ENCODE measurements at places on chromosomes 12 and 14. TPM values are rescaled to one million over a fixed set of nuclear protein-coding genes. Genes with fewer than 3 reads are reported as not detected.
A peak's percentile ranks its signal among the peaks of the same experiment; 100 is the strongest.

DNA sequence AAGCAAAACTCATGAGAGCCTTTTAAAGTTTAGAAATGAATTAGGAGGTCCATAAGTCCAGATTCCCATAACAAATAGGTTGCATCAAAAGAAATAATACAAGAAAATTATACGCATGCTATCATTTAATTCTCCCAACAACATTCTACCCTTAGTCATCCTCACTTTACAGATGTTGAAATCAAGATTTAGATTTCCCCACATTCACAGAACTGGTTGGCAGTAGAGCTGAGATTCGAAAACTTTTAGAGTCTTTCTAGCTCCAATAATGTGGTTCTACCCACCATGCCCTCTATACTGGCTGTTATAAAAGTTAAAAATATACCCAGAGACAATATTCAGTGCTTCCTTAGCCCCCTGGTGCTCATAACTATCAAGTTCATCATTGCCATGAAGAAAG lies 56.6 kb upstream of the METAP2 start:
- DNase-seq, result no peak

- no peak for DNase-seq
Observed at GRCh38 chr12:62983594-62983993, 48.6 kb upstream of the PPM1H start.

GRCh38 chr12:126385785-126386184 lies 1320.5 kb downstream of the AACS start:
- DNase-seq, result no peak

DNA sequence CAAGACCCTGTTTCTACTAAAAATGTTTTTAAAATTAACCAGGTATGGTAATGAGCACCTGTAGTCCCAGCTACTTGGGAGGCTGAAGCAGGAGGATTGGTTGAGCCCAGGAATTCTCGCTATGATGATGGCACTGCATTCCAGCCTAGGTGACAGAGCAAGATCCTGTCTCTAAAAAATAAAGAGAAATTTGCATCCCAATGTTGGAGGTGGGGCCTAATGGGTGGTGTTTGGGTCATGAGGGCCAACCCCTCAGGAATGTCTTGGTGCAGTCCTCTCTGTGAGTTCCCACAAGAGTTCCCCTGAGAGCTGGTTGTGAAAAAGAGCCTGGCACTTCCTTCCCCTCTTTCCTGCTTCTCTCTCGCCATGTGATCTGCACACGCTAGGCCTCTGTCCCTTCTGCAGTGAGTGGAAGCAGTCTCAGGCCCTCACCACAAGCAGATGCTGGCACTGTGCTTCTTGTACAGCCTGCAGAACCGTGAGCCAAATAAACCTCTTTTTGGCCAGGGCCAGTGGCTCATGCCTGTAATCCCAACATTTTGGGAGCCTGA lies 11.3 kb downstream of the ACOT6 start:
- no peak for DNase-seq

GRCh38 chr14:59688224-59689170 lies 111.9 kb upstream of the CCDC175 start:
- DNase-seq, result peak; percentile 8

DNA sequence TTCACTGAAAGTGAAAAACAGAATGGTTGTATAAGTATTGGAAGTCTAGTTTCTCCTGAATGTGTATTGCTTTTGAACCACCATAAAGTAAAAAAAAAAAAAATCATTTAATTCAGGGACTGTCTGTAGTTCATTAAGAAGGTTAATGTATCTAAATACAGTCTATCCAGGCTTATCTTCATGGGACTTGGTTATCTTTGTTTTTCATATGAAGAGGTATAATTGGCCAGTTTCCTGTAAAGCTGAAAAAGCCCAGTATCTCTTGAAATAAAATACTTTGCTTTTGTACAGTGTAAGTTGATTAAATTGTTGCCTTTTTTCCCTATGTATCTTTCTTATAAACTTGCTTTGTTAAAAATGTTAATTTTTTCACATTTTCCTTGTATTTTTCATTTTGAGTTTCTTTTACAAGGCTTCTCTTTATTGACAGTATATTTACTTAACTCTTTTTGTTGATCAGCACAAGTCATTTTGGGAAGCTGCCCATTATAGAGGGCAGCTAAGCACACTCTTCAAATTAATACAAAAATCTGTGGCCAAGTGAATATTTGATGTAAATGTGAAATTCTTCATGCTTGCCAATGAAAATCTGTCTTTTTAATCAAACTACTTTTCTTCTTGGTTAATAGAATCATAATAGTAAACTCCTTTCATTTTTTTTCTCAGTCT lies 156.0 kb downstream of the TMTC3 start:
- DNase-seq, result no peak

DNA sequence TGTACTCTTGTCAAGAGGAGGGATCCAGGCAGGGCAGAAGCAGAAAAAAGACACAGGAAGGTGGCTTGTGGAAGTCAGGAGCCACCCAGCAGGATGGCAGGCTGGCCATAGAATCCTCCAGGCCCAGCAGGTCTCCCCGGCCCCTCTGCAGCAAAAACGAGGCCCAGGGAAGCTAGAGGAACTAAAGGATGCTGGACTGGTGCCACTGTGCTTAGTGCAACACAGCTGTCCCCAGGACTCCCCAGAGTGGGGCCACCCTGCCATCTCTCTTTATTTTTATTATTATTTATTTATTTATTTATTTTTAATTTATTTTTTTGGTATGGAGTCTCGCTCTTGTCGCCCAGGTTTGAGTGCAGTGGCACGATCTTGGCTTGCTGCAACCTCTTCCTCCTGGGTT lies 54.1 kb downstream of the PITPNM2 start:
- DNase-seq, result no peak

DNA sequence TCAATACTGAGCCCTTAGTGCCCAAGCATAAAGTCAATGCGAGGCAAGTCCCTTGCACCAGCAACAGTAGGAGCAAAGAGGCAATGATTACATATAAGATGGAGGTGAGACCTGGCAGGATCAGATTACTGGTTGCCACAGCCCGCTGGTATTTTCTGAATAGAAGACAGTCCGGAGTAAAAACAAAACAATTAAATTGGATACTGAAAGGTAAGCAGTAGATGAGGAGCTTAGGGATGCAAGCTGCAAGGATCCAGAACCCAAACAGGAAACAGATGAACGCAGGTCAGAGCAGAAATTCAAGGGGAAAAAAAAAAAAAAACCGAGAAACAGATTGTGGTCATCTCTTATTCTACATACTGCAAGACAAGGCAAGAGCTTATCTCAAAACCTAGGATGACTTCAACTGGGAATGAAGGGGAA lies 119.6 kb downstream of the MED13L start:
- DNase-seq, result no peak

DNA sequence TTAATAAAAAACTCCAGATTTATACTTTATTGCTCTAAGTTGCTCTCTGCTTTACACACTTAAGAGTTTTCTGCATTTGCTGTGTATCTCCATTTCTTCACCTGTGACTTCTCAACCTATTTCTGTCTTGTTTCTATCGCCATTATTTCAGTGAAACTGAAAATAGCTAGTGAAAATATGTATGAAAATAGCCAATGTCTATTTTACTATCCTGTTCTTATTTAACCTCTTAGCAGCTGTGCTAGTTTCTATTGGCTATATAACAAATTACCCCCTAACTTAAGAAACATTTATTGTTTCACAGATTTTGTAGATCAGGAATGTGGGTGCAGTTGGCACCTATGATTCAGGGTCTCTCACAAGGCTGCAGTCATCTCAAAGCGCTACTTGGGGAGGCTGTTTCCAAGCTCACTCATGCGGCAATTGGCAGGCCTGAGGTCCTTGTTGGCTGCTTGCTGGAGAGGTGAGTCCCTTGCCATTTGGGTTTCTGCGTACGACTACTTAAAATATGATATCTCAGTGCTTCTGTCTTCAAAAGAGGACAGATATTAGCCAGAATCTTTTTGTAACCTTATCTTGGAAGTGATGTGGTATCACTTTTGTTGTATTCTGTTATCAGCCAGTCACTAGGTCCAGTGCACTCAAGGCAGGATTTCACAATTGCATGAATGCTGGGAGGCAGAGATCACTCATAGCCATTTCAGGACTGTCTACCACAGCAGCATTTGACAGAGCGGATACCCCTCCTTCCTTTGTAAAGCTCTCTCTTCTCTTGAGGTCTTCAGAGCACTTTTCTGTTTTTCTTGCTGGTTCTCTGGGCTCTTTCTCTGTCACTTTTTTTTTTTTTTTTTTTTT lies 7.2 kb downstream of the ERC1 start:
- no peak for DNase-seq

- no peak for DNase-seq
Observed at GRCh38 chr12:81147292-81147919, 69.5 kb downstream of the ACSS3 start.

DNA sequence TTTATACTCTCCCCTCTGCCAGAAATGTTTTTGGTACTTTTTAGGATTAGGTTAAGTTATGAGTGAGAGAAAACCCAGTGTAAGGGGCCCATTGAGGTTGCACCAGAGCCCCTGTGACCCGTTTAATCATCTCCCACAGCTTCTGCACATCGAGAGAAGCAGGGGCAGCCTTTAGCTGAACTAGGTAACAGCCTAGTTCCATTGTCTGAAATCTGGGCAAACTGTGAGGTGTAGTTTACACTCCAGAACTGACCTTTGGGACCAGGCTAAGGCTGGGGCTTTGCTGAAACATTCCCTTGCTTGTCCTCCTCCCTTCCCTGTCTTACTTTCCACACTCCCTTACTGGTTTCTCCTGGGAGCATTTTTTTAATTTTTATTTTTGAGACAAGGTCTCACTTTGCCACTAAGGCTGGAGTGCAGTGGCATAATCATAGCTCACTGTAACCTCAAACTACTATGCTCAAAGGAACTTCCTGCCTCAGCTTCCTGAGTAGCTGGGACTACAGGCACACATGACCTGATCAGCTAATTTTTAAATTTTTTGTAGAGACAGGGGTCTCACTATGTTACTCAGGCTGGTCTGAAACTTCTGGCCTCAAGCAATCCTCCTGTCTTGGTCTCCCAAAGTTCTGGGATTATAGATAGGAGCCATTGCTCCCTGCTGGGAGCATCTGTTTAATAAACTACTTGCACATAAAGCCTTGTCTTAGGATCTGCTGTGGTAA lies 25.9 kb upstream of the DHRS2 start:
- no peak for DNase-seq

- no peak for DNase-seq
Observed at GRCh38 chr14:103961928-103962578, 19.7 kb upstream of the RD3L start.

DNA sequence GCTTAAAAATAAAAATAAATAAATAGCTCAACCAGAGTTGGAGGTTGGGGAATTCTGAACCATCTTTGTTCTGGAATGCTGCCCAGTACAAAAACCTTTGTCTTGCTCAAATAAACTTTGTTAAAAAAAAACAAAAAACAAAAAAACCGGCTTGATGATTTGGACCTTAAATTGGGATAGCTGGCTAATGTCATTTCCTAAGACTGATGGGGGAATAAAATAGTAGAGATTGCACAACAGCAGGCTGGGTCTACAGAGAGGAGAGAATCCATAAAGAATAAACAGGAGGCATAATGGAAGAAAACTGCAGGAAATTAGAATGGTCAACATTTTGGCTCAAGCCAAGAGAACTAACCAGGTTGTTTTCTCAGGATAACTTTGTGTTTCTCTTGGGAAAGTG lies 370.9 kb downstream of the AEBP2 start:
- DNase-seq, result no peak

DNA sequence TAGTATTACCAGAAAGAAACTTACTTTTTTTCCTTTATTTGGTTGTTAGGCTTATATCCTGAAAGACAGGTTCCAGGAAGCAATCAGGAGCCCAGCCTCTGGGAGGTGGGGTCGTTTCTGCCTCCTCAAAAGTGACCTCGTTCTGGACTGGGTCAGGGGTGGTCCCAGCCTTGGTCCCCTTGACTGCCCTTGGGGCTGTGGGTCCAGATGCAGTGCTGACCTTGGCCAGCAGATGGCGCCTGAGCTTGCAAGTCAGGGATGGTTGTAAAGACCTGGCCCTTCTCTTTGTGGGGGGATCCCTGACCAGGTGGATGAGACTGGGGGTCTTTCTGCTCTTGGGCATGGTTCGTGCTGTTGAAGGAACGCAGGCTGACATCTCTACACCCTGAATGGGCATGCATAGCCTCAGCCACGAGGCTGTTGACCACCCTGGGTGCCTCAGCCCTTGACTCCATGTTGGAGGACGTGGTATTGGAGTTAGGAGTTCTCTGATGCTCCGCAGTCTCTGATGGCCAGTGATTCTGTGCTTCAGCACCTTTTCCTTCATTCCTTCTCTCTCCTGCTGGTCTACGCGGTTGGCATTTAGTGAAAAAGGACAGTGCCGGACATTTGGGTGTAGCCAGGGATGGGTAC lies 62.4 kb downstream of the ADCK1 start:
- peak; percentile 82 for DNase-seq

DNA sequence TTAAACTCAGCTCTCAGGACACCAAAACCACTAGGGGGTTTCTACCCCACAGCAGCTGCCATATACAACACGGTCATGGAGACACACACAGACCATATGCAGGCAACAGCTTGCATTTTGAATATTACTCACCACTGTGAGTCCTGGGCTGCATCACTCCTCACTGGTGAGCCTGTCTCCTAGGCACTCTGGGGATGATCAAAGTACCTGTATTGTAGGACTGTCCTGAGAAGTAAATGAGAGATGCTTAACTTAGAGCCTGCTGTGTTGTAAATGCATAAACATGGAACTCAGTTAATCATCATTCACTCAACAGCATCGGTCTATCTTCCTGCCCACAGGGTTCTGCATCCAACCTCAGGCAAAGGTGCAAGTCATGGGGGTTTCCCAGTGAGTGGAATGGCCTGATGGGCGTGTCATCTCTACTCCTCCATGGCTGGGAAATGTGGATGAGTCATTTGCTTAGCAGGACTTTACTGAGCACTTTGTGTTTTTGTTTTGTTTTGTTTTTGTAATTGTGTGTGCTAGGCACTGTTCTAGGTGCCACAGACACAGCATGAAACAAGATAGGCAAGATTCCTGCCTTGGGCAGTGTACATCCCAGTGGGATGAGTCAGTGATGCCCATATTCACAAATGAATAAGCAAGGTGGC lies 1141.2 kb upstream of the TMEM132C start:
- no peak for DNase-seq

GRCh38 chr12:99809909-99810308 lies 162.4 kb downstream of the GARIN6 start:
- DNase-seq, result no peak

DNA sequence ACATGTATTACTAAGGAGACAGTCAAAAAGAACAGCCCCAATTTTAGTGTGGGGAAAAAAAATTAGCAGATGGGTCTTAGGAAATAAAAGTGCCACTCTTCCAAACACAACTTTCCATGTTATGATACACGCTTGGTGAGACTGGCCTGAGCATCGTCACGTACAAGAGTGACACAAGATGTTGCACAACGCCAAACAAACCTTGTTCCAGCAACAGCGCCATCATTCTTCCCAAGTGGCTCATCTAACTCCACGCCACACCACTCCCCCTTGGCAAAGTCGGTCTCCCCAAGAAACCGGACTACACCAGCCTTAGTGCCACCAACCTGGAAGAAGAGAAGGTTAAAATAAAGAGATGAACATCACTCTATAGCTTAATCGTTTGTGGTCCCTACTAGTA lies 58.7 kb downstream of the CLIP1 start:
- no peak for DNase-seq

Gene TSHR
- not detected for polyA plus RNA-seq

Gene LRP6
- polyA plus RNA-seq, result 4.5 TPM

Gene GDF3
- polyA plus RNA-seq, result 0.36 TPM

Gene KRT75
- not detected for polyA plus RNA-seq

Gene TRPV4
- polyA plus RNA-seq, result 0.07 TPM

Gene NACA
- polyA plus RNA-seq, result 1,249 TPM

Gene ANAPC7
- polyA plus RNA-seq, result 54.6 TPM

Gene THTPA
- 20.8 TPM for polyA plus RNA-seq
